ENCODE measurements at places on chromosomes 1 and 21. TPM values are rescaled to one million over a fixed set of nuclear protein-coding genes. Genes with fewer than 3 reads are reported as not detected.

Gene SYPL2
- total RNA-seq, result 0.17 TPM

Gene COL6A1
- 24.0 TPM for total RNA-seq

Gene SPSB1
- 34.1 TPM for total RNA-seq

Gene CLDN14
- 0.07 TPM for total RNA-seq
